ENCODE measurements at places on chromosomes 2 and 18.

- no peak for DNase-seq
Measured at GRCh38 chr2:84175340-84175739, 283.7 kb downstream of the SUCLG1 start.

DNA sequence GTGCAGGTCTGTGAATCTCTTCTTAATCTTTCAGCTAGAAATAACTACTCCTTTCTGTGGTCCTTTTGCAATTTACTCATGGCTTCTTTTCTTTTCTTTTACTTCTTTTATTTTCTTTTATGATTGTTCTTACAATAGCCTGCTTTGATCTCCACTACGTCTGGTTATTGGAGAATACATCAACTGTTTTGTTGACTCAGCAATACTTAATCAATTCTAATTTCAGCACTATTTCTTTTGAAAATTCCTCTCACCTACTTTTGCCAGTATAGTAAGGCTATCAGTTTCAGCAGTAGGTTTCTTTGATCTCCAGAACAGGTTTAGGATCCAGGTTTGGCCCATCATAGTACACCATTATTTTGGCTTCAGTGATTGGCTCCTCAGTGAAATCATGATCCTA is 111.8 kb upstream of the DPP10 start:
- DNase-seq: no peak

GRCh38 chr2:217086038-217086522 is 226.2 kb upstream of the TNP1 start:
- peak; percentile 56 for DNase-seq

DNA sequence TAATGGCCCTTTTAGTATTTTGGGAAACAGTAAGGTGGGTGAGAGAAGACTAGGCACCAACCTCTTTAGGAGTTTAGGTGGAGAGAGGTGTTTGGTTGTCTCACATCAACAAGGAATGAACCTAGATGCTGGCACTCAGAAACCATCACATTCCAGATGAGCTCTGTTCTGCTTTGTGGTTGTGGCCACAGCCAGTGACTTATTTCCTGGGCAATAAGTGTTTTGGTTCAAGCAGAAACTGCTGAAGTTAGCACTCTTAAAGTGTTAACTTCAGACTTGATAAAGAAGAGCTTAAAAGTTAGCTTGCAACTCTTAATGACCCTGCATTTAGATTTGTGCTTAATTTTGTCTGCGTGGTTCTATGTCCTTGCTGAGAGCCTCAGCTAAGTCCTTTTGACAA is 929.2 kb downstream of the SLC4A3 start:
- DNase-seq: peak; percentile 72

DNA sequence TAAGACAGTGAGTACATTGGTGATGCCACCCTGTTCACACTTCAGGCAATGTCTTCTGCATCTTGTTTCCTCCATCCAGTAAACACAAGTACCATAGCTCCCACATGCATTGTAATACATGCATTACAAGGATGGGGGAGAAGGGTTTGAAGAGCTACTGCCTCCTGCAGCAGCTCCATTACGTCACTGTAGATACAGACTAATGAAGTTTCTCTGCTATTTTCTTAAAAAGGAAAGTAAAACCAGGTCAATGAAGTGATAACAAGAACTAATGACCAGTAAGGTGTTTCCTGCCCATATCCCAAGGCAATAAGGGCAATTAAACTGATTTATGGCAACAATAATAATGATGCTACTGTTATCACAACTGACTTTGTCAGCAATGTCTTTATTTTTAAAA is 18.2 kb upstream of the BBS5 start:
- no peak for DNase-seq

DNA sequence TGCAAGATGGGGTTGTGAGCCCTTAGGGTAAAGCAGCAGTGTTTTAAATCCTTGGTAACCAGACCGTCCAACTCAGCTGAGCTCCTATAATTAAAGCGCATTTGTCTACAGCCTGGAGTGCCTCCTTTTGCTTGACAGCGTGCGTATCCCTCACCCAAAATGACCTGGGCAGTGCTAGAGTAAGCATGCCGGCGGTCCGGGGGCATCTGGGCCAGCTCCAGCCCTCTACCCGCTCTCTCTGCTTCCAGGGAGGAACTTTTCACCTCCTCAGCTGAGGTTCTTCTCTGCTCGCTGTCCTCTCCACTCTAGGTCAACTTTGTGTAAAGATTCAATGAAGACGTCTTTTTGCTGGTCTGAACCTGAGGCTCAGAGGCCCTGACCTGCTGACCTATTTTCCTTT is 102.4 kb upstream of the TPO start:
- DNase-seq: no peak

- DNase-seq: peak; percentile 77
Measured at GRCh38 chr18:22170421-22171257, 1.2 kb downstream of the GATA6 start.

GRCh38 chr2:191740016-191740419 is 62.1 kb downstream of the NABP1 start:
- DNase-seq: no peak

- no peak for DNase-seq
Measured at GRCh38 chr2:186241874-186242273, 244.2 kb upstream of the ZC3H15 start.

DNA sequence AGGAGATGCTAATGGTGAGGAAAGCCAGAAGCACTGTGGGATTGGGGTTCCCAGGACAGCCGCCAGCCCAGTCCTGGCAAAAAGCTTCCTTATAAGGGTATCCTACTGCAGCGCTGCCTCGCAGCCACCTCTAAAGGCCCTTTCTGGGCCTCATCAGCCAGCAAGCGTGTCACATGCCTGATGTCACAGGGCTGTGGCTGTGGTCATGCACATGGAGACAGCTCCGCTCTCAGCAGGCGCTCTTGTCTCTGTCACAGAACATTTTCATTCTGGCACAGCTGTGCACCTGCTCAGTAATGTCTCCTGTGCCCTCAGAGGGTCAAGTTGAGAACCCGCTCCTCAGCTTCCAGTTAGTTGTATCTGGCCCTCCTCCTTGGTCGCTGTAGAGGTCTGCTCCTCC is 17.7 kb upstream of the MAL start:
- no peak for DNase-seq

DNA sequence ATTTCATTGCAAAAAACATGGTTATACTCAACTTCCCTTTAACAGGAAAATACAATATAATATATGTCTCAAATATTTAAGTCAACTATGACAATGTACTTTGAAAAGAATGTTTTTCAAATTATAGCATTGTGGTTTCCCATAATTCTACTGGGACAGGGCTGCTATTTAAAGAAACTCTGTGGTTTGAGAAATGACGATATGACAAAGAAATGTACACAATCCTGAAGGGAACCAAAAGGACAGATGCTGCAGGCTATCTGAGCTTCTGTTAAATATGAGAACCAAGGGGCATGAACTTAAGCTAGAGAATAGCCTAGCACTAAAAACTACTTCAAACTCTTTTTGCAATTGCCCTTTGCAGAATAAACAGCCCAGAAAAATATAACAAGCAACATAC is 415.9 kb downstream of the GRB14 start:
- DNase-seq: peak; percentile 82

- no peak for DNase-seq
Measured at GRCh38 chr2:238448031-238448955, 21.6 kb downstream of the ASB1 start.

GRCh38 chr2:205405752-205406151 is 276.5 kb upstream of the NRP2 start:
- peak; percentile 84 for DNase-seq

DNA sequence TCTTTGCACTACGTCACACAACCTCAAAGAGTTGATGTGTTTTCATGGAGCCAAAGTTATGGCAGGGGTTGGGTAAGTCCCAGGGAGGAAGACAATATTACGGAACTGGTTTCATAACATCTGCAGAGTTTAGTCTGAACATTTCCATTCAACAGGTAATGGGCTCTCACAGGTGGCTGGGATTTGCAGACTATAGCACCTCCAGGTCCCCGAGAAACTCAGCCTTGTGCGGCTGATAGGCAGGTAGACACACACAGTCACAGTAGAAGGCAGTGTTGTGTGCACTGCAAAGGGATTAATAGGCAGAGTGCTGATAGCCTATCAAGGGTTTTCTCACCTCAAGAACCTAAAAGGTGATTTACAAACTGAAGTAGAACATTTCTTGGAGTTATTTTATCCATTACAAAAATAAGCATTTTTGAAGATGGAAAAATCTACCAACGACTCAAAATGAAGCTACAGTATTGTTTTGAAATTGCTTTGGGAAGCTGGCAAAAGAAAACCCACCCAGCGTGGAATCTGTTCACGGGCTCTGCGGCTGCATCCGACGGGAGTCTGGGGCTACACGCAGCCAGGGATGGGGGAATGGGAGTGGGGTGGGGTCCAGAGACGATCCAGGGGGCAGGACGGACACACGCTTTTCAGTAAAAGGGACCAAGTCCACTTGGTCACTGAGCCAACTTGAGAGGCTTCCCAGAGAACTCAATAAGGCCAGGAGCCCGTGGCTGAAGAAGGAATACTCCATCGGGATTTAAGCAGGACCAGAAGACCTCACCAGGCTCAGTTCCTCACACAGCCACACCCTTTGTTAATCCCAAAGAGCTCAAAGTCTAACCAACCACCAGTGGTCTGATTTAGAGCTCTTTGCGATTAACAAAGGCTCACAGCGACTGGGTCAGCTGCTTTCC is 82.9 kb downstream of the CHRNA1 start:
- DNase-seq: peak; percentile 51

- DNase-seq: no peak
Measured at GRCh38 chr2:218393750-218394290, 5.8 kb upstream of the CTDSP1 start.

GRCh38 chr2:164992818-164993217 is 37.5 kb upstream of the SLC38A11 start:
- DNase-seq: peak; percentile 86

DNA sequence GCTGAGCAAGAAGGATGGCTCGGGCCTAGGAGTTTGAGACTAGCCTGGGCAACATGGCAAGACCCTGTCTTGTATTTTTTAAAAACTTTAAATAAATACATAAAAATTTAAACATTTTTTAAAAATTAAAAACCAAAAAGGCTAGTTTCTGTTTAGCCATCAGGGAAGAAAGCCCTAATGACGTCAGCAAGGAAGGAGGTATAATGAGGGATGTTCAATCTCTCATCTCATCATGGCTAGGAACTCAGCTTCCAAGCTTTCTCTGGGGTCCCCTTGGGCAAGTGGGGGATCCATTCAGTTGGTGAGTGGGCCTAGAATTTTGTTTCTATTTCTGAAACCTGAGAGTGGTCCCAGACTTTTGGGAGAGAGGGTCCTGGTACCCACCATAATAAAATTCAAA is 35.1 kb upstream of the SLC25A52 start:
- DNase-seq: no peak

DNA sequence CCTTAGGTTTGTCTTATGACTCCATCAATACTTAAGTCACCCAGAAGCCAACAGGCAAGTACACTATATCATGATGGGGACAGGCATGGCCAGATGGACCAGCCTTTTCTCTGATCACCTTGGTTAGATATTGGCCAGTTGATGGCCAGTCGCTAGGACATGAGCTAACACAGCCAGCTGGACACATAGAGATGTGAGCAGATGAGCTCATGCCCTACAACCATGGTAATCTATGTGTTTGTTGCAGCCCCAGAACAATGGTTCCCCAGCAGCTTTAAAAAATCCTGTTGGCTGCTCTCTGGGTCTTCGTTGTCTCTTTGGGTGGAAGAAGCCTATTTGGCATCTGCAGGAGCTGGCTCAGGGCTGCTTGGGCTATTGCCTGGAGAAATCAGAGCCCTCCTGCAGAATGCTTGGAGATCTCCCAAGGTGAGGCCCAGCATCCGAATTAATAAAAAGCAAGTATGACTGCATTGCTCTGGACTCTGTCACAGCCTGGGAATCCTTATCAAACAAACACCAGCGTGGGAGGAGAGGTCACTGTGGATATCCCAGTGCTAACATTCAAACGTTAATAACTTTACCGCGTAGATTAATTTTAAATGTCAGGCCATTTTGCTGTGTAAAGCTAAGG is 62.3 kb upstream of the KLHL29 start:
- no peak for DNase-seq

DNA sequence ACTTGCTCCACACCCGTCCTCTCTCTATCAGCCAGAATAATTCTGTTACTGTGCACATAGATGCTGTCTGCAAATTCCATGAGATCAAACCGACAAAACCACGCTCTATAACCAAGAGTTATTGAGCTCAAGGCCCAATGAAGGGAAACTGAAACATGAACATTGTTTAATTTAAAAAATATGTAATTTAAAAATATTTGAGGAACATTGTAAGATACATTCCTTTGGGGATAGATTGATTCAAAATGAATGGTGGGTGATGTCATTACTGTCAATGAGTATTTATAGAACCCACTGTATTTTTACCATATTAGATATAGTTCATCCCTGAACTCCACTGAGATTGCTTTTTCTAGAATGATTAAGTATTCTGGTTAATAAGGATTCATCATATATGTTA is 50.4 kb downstream of the NCKAP5 start:
- no peak for DNase-seq

- DNase-seq: no peak
Measured at GRCh38 chr2:59779571-59779970, 773.9 kb downstream of the BCL11A start.

- peak; percentile 51 for DNase-seq
Measured at GRCh38 chr18:56748698-56749268, 97.6 kb downstream of the WDR7 start.

DNA sequence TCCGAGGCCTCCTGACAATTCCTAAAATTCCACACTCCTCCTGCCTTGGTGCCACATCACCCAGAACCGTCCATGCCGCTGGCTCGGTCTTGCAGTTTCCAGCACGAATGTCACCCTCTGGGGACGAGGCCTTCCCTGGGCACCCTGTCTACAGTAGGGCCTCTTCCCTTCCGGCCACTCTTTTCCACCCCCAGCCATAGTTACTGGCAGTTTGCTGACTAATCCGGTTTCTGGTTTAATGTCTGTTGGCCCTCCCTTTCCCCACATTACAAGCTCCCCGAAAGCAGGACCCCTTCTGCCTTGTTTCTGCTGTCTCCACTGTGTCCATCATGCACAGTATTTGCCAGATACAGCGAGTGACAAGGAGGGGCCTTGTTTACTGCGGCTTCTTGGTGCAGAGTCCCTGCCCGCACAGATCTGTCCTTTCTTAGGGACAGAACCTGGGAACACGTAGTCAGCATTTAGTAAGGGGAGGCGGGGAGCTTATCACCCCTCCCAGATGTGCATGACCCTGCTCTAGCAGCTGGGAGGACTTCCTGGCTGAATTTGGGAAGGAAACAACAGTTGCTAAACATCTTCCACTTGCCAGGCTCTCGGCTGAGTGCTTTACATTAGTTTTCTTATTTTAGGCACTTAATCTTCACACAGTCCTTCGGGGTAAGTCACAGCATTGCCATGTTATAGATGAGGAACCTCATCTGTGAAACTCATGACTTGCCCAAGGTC is 23.6 kb upstream of the CATIP start:
- no peak for DNase-seq

DNA sequence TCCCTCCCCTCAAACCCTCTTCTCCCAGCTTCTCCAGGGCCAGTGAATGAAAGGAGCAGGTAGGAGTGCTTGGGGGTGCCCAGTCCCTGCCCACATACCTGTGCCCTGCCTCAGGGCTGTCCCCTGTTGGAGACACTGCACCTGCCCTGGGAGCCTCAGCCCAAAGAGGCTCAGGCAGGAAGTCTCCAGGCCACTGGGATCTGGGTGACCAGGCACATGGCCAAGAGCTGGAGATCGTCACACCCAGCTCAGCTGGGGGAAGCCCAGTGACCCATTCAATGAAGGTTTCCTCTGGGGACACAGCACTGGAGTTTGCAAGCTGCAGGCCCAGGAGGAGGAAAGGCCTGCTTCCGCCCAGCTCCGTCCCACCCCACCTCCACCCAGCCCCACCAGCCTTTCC is 156.4 kb downstream of the ZFP36L2 start:
- no peak for DNase-seq

- peak; percentile 77 for DNase-seq
Measured at GRCh38 chr2:231138699-231139098, 13.9 kb upstream of the HTR2B start.

- DNase-seq: no peak
Measured at GRCh38 chr2:241724259-241724974, 10.0 kb upstream of the D2HGDH start.
